ENCODE measurements at places on chromosomes 5 and 9.

DNA sequence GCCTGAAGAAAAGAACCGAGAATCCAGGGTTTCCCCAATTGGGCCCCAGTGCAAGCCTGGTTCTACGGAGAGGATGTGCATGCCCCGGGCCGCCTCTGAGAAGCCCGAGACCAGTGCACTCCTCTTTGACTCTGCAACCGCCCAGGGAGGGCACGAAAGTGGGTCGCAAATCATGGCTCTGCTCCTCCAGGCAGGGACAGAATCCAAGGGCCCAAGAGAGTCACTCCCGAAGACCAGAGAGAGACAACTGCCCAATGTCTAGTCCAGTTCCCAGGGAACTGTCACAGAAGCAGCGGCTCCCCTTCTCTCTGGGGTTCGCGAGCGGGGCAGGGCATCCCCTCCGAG lies 107.8 kb downstream of the PSD2 start:
- DNase-seq: no peak

DNA sequence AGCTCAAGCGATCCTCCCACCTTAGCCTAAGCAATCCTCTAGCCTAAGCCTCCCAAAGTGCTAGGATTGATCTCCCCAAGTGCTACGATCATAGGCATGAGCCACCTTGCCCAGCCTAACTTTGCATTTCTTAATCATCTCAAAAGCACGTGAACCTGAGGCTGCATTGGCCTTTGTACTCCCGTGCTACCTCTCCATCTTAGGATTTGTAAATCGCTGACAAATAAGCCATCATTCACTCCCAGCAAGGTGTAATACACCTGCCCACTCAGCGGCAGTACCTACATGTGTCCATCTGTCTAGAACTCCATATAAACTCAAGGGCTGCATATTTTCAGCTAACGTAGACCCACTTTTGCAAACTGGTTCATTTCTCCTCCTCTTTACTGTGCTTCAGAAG lies 2.8 kb downstream of the ANKH start:
- no peak for DNase-seq

DNA sequence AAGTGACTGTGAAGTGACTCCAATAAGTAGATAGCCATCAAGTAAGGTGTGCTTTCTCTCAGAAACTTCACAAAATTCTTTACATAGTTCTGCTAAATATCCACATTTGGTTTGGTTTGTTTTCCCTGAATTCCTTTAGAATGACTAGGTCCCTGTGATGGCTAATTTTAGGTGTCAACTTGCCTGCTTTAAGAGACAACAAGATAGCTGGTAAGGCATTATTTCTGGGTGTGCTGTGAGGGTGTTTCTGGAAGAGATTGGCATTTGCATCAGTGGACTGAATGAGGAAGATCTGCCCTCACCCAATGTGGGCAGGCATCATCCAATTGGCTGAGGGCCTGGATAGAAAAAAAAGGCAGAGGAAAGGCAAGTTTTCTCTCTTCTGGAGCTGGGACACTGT lies 8.3 kb upstream of the PTBP3 start:
- no peak for DNase-seq

DNA sequence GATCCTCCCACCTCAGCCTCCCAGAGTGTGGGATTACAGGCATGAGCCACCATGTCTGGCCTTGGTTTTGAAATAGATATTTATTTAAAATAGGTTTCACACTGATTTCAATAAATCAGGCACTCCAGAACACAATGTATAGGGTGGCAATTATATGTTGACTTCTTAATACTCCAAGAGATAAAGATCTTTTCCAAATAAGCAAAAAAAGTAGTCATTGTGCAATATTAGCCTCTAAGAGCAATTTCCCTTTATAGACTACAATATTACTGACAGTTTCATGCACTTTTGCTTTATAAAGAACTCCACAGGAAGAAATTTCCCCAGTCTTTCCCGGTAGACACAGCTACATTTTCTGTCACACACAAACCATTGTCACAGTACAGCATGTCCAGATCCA lies 23.4 kb upstream of the RUFY1 start:
- no peak for DNase-seq

- peak; percentile 22 for DNase-seq
These were observed 53.3 kb upstream of the FAM169A start for GRCh38 chr5:74919487-74919886.

DNA sequence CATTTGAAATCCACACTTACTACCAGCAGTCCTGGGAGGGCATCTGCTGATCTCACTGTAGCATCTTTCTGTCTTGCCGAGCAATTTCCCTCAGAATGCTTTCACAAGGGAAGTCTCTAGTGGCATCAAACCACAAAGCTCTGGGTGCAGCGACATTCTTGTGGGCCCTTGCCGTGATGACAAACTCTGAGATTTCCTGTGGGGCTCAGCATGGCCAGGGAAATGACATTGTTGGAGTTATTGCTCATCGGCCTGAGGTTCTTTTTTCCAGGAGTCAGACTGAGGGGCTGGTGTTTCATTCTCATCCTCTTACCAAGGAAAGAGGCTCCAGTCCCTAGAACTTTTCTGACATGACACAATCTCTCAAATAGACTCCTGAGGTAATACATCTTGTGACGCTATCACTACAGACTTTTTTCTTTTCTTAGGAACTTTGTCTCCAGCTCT lies 51.4 kb downstream of the PFDN1 start:
- DNase-seq: no peak

- no peak for DNase-seq
These were observed 10.4 kb downstream of the SPARC start for GRCh38 chr5:151676314-151676712.

GRCh38 chr5:83434946-83435345 lies 36.6 kb upstream of the VCAN start:
- no peak for DNase-seq

GRCh38 chr5:162711244-162711643 lies 643.7 kb downstream of the GABRG2 start:
- no peak for DNase-seq

GRCh38 chr9:70260606-70261005 lies 1.8 kb downstream of the SMC5 start:
- DNase-seq: no peak
